ENCODE measurements at places on chromosomes 11 and 22. TPM values are rescaled to one million over a fixed set of nuclear protein-coding genes. Genes with fewer than 3 reads are reported as not detected.
A peak's percentile ranks its signal among the peaks of the same experiment; 100 is the strongest.

ALKBH8 gene
- 12.0 TPM for polyA plus RNA-seq

NCF4 gene
- polyA plus RNA-seq = 97.0 TPM

OR52N4 gene
- 0.71 TPM for polyA plus RNA-seq

IL18BP gene
- 9.8 TPM for polyA plus RNA-seq

KRTAP5-2 gene
- polyA plus RNA-seq = not detected

NDUFS8 gene
- 118 TPM for polyA plus RNA-seq

SLC5A1 gene
- not detected for polyA plus RNA-seq

TRIM21 gene
- 21.5 TPM for polyA plus RNA-seq

SCN4B gene
- not detected for polyA plus RNA-seq

CCDC188 gene
- polyA plus RNA-seq = not detected

OR10D3 gene
- not detected for polyA plus RNA-seq

XKR3 gene
- not detected for polyA plus RNA-seq

- DNase-seq = no peak
Measured at GRCh38 chr22:22847241-22847640, 40.4 kb upstream of the IGLL5 start.

- no peak for DNase-seq
Measured at GRCh38 chr11:62539238-62539925, 7.2 kb downstream of the AHNAK start.

DNA sequence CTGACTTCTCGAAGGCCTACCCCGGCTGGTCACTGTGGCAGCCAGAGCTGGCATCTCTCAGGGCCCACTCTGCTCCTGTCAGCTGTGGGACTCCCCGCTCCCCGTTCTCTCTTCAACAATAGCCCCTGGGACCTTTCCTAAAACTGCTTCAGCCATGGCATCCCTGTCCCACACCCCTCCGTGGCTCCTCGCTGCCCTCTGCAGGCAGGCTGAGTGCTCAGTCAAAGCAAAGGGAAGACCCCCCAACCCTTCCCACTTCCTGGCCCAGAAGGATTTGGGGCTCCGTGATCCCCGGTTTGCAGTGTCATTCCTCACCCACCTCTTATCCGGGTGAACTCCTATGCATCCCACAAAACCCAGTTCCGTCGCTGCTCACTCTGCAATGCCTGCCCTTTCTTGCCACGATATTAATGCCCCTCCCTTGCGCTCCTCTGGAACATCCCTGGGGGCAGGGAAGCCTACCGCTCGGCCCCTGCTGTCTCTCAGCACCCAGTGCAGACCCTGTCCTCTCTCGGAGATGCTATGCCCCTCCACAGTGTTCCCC is 1.6 kb upstream of the TH start:
- no peak for DNase-seq

DNA sequence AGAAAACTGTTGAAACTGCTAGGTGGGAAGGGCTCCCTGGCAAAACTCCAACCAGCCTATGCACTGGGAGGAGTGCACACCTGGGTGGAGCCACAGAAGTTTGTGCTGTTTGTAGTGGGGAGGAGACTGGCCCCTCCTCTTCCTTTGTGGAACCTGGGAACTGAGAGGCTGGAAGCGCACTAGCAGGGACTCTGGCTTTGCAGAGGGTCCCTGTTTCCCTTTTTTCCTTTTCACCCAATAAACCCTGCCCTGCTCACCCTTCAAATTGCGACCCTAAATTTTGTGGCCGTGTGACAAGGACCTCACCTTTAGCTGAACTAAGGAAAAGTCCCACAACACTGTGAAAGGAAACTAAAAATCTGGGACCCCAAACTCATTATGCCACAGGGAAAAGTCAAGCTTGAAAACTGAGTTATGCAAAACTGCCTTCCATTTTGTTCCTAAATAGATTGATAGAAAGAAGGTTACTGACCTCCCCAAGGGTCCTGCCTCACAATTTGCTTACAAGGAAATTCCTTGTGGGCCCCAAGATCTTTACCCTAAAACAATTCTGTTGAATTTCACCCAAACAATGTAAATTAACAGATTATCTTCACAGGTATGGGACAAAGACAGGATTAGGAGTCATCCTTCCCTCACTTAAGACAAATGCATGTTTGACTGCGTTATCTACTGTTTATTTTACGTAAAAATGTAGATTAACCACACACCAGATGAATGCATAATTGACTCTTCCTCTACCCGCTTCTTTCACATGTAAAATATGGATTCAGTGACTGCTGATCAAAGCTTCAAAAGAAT is 81.0 kb downstream of the SLC36A4 start:
- no peak for DNase-seq

DNA sequence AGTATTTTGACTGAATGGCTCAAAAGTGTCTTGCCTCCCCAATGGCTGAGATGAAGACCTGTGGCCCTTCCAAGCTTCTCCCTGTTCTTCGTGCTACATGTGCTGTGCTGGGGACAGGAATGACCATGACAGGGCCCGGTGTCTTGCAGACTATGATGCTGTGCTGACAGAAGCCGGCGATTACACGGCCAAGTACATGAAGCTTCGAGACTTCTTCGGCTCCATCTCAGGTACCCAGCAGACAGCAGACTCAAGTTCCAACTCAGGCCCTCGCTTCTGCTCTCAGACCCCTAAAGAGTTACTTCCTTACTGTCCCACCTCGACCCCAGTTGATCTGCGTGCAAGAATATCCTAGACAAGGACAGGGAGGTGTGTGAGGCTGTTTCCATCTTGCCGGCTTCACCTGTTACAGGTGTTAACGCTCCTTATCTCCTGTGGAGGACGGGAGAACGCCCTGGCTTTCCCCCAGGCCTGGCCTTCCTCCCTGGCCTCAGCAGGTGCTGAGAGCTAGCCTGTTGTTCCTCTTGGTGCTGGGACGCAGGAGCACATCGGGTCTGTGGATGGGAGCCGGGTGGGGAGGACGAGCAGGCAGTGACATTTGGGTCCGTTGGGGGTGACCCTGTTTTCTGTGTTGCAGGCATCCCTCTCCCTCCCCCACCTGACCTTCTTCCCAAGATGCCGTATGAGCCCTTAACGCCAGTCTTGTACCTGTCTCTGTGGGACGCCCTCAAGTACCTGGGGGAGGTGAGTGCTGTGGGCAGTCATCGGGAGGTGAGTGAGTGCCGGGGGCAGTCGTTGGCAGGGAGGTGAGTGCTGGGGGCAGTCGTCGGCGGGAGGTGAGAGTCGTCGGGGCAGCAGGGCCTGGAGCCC is 38.1 kb downstream of the GLB1L2 start:
- DNase-seq = no peak

DNA sequence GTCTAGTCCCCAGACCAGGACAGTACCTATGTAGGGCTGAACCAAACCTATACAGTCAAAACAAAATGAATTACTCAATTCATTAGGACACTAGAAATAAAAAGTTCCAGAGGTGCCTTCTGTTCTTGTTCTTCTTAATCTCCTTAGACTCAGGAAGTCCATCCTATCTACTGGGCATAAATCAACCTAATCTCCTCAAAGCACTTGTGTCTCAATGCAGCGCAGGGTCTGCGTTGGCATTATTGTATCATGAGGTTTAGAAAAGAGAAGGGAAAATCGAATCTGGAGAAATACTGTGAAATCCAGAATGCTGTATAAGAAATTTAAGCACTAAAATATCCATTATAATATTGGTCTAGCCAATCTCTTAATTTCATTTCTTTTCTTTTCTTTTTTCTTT is 2.4 kb upstream of the OR10V1 start:
- DNase-seq = no peak

DNA sequence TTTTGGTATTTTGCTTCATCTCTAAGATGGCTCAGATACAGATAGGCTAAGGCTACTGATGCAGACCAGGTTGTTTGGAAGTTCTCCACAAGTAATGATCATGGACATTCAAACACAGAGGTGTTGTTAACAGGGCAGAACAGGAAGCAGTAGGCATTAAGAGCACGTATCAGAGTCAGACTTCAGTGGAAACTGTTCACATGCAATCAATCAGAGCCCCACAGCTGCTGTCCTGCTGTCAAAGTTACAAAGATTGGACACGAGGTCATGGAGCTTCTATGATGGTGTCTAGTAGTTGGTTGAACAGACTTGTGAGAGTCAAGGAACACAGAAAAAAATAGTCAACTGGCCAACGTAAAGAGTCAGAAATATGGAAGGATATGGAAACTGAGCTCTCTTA is 19.8 kb downstream of the OR10D3 start:
- DNase-seq = no peak

GRCh38 chr11:297051-297585 is 2.2 kb downstream of the IFITM5 start:
- DNase-seq = no peak

DNA sequence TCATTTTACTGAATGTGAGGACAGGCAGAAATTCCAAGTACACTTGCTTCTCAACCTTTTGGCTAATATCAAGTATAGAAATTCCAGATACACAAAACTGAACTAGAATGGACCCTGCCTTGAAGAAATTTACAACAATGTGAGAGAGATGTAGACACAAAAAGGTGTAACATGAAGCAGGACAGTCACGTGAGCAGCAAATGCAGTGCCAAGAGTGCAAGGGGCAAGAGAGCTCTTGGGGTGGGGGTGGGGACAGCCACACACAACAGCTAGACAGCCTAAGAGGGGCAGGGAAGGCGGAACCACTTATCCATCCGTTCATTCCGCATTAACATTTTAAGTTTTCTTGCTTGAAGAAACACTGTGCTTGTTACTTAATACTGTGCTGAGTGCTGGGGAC is 28.9 kb downstream of the PLEKHA7 start:
- DNase-seq = no peak

DNA sequence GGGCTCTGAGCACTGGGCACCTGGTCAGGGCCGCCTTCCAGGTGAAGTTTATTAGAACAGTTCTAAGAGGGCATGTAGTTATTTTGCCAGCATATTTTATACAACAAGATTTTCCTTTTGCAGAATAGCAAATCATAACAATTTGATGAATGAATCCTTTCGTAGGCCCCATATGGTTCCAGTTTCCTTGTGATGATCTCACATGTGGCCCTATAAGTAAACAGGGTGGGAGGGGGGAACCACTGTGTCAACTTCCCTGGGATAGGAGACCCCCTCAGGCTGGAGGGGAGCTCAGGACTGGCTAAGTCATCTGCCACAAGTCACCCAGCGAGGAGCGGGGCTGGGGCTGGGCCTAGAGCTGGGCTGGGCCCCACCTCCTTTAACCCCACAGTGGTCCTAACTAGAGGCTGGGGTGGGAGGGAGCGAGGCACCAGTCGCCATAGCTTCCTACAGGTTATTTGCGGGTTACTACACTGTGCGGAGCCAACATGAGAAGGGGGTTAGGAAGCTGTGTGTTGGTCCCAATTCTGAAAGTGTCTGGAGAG is 4.2 kb downstream of the FBLN1 start:
- no peak for DNase-seq

DNA sequence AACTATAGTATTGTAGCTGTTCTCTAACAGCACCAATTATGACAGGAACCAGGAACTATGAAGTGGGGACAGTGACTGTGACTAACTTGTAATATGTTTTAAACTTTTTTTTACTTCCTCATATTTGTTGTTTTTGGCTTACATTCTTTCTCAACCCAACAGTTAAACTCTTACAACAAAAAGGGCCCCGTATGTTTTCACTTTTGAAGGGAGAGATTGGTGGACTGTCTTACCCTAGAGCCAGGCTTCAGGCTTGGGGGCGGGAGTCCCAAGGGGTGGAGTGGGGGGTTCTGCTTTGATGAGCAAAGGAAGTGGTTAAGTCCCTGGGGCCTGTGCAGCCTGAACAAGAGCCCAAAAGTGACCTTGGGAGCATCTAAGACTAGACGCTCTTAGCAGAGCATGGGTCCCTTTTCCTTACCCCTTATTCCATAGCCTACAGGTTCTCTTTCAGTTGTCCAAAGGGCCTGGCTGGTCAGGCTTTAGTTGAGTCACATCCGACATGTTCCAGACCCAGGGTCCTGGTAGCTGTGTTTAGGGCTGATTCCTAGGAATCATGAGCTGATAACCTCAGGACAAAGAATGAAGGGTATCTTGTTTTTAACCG is 38.8 kb downstream of the STIM1 start:
- DNase-seq = peak; percentile 98

DNA sequence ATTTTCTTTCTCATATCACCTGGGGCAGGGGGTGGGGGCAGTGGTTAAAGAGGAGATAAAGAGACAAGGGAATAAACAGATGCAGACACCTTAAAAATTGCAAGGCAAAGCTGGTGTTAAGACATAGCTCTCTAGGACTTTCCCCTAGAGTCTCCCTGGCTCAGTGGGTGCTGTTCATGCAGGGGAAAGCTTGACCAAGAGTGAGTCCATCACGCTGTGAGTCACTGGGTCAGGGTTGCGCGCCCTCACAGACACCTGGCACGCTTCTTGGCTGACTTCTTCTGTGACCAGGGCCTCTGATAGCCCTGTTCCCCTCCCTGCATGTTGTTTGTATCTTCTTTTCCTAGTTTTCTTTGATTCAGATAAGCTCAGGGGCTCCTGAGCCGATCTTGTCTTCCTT is 31.9 kb downstream of the COMMD9 start:
- no peak for DNase-seq

GRCh38 chr11:119496469-119496868 is 73.5 kb upstream of the THY1 start:
- no peak for DNase-seq

DNA sequence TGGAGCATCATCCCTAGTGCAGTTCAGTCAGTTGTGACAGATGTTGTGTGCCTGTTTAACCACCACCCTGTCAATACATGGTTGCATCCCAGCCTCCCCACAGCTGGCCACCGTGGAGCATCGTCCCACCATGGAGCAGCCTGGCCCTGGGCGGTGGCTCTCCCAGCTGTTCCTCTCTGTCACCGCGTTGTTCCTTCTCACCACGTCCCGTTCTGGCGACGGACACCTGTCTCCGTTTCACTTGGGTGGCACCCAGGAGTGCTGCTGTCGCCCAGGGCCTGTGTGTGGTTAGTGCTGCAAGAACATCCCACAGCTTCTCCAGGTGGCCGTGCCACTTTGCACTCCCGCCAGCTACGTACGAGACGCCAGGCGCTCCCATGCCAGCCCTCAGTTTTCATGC is 26.5 kb downstream of the MUC6 start:
- DNase-seq = no peak

- DNase-seq = no peak
Measured at GRCh38 chr22:30776476-30776875, 81.8 kb downstream of the OSBP2 start.

DNA sequence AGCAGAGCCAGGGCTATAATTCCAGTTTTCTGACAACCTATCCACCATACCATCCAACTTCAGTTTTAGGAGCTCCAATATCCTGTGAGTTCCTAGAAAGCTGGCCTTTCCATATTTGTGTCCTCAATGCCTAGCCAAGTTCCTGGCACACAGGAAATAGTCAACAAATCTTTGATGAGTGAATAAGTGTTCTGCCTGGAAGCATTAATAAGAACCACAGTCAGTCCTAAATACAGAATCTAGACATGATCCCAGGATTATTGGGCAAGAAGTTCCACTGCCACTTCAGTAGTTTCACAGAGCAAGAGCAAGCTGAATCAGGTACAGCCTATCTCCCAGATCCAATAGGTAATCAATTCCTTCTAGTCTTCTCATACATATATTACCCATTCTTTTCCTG is 942.0 kb downstream of the DLG2 start:
- no peak for DNase-seq

GRCh38 chr22:31695423-31695822 is 33.4 kb upstream of the PISD start:
- no peak for DNase-seq

GRCh38 chr11:133240908-133241655 is 291.2 kb downstream of the OPCML start:
- no peak for DNase-seq

Data from naive B cell (primary cell).